T-helper 1 cell (primary cell): ENCODE measurements at places on chromosomes 6 and 20.

GRCh38 chr20:24754691-24755090 is 194.4 kb upstream of the CST7 start:
- no peak for DNase-seq

DNA sequence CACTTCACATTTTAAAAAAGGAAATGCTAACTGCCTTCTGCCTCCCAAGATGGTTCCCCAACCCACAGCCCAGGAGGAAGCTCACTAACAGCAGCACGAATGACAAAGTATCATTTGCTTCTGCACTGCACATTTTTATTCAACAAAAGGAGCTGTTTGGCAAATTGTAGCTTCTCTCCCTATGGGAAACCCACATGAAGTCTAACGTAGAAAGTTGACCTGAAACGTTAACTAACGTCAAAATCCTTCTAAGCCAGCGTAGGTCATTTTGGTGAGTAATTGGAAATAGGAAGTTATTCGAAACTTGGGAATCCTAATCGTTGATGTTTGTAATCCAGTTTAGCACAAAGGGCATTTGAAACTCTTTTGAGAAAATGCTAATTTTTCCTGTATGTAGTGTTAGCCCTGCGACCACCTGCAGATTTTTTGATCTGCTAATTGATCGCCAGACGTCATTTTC is 2.9 kb downstream of the SALL4 start:
- DNase-seq = no peak

DNA sequence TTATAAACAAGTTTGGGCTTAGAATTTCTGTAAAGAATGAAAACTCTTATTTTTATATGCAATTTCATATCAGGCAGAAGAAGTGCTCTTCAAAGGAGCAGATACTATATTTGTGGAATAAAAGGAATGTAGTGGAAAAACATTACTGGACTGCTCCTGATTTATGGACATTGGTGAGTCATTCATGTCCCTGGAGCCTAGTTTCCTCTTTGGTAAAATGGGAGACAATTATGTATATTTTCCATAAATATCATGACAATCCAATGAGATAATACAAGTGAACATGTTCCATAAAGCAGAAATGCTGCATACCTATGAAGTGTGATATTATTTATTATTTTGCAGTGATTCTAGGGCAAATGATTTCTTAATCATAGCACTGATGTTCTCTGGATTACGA is 445.8 kb upstream of the CITED2 start:
- DNase-seq = no peak

DNA sequence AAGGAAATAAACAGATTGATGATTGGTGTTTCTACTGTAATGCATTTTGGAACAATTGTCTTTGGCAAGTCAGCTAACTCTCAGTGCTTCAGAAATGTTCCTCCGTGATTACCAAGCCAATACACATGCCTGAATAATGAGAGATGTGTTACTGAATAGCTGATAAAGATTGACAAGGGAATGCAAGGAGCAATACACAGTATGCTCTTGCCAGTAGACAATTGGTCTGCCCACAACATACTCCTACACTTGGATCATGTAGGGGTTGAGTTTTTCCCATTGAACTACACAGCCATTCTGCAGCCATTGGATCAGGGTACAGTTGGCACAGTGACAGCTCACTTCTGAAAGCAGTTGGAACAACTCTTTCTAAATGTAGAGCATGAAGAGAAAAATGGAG is 5.6 kb upstream of the GJB7 start:
- no peak for DNase-seq

- DNase-seq = no peak
Observed at GRCh38 chr6:99014061-99014460, 66.3 kb upstream of the FBXL4 start.

DNA sequence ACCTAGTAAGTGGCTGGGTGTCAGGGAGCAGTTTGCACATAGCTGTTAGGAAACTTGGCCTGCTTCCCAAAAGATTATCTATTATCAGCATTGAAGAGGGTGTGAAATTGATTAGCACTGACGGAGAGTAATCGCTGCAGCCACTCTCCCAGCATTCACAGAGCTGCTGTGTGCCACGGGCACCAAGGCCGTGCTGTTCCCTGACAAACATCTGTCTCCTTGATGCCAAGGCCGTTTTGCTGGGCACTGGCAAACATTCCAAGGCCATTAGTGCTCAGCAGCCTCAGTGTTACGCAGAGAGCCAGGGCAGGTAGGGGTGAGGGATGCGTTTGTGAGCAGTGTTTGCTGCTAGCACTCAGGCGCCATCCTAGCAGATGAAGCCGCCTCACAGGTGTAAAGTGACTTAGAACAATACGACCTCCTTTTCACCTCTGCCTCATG is 57.7 kb upstream of the VSTM2L start:
- no peak for DNase-seq

- no peak for DNase-seq
Observed at GRCh38 chr20:21179757-21180156, 53.9 kb downstream of the KIZ start.

- DNase-seq = no peak
Observed at GRCh38 chr6:159004592-159004991, 4.6 kb upstream of the RSPH3 start.

- no peak for DNase-seq
Observed at GRCh38 chr20:34675993-34676641, 775 bp downstream of the PIGU start.

GRCh38 chr6:8953310-8953709 is 518.0 kb upstream of the SLC35B3 start:
- DNase-seq = no peak

DNA sequence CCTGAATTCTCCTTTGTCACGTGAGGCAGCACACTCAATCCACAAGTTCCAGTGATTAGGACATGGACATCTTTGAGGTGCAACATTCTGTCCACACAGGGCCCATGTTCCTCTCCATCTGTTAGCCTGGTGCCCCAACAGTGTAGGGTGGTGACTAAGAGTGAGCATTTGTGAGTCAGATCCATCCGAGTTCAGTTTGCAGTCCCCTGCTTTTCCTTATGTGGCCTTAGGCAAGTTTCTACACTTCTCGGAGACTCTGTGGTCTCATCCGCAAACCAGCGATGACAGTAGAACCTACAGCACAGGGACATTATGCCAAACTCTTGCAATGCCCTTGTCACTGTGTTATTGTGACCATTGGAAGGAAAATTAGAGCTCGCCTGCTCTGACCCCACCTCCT is 178.7 kb upstream of the CDH4 start:
- no peak for DNase-seq

- peak; percentile 7 for DNase-seq
Observed at GRCh38 chr6:11538052-11538818, 686 bp downstream of the TMEM170B start.

DNA sequence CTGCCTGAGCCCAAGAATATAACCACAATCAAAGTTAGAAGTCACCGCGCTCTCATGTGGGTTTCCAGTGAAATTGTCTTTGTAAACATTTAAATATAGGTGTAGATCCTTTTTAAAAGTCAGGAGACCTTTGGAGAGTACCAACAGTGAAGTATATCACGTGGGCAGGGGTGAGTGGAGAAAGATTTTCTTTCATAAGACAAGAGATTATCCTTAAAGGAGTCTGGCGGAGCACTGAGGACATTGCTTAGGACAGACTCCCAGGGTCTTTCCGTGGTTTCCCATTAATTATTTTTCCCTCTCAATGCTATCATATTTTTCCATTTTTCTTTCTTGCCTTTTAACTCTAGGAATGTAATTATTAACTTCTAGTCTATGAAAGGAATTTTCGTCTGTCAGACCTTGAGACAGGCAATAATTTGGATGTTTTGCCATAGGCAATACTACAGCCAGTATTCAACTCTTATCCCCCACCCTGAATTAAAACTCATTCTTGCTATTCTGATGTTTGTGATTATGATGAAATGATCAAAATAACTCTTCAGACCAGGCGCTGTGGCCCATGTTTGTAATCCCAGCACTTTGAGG is 31.4 kb downstream of the DCBLD1 start:
- DNase-seq = no peak

DNA sequence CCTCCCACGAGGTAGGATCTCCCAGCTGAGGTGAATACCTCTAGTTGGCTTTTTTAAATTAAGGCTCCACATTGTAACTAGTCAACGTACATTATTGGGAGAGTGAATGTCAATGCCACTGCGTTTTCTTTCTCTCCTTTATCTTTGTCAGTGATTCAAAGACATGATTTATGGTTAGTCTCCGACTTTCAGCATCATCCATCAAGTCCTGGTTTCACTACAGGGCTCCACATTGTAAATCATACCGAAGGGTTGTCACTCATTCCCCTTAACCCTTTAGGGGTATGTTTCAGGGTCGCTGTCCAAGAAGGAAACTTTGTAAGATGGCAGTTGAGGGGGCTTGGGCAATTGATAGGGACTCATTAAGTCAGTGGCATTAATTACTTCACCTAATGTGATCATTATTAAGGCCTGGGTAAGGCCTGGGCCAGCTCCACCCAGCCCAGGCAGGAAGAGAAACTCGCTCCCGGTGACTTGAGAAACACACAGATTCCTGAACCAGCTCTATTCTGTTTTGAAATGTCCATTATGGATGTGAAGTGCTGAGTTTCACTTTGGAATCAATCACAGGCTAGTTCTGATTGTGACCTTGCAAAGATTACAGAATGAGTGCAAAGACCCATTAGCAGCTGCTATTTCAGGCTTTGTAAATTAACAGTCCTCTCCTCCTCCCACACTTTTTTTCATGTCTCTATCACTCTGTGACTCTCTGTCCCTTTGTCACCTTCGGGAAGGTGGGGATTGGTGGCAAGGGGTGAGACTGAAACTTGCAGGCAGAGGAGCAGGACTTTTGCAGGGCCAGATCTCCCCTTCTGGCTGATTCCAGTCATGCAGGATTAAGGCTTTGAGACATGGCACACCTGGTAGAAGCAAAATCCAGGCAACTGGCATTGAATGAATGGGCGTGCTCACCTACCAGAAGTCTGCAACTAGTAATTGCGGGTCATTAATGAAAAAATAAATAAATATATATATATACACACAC is 222.4 kb downstream of the TSHZ2 start:
- no peak for DNase-seq

- DNase-seq = no peak
Observed at GRCh38 chr6:69609836-69610472, 186.9 kb downstream of the LMBRD1 start.
